AG08395 (cell line): ENCODE measurements at places on chromosomes 7 and 10.

DNA sequence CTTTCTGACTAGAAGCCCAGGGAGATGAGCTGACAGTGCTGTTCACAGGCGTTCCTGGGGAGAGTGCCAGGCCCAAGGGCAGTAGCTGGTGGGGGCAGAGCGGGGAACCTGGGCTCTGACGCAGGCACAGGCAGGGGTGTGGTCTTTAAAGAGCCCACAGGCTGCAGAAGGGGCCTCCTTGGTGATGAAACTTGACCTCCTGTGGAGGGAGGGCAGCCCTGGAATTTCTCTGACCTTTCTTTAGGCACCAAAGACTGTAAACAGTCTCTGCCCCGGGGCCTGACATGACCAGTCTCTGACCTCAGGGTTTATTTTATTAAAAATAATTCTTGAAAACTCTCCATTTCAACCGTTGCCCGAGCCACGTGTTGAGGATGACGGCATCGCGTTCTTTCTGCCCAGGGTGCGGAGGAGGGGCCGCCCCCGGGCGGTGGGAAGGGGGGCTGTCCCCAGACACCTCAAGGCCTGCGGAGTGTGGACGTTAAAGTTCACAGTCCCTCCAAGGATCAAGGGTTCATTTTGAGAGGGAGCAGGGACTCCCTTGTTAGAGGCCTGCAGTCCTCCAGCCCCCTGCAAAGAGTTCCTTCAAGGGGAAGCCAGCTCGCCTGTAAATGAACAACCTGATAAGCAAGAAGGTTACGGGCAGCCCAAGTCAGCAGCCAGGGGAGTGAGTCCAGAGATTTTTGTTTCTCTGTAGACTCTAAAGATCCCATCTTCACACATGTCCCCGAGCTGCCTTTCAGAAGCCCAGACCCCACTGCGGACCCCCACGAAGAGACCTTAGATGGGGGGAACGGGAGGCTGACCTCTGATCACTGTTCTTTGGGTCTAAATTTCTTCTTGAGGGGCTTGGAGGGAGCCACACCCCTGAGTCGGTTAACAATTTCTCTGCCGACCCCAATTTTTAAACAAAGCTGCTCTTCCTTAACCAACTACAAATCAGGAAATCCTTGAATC, 128.9 kb downstream of the VIPR2 start:
- DNase-seq, result no peak

- DNase-seq, result no peak
Measured at GRCh38 chr10:111075577-111076185, 1.1 kb upstream of the ADRA2A start.

- DNase-seq, result no peak
Measured at GRCh38 chr7:418636-419280, 100.9 kb downstream of the PDGFA start.

DNA sequence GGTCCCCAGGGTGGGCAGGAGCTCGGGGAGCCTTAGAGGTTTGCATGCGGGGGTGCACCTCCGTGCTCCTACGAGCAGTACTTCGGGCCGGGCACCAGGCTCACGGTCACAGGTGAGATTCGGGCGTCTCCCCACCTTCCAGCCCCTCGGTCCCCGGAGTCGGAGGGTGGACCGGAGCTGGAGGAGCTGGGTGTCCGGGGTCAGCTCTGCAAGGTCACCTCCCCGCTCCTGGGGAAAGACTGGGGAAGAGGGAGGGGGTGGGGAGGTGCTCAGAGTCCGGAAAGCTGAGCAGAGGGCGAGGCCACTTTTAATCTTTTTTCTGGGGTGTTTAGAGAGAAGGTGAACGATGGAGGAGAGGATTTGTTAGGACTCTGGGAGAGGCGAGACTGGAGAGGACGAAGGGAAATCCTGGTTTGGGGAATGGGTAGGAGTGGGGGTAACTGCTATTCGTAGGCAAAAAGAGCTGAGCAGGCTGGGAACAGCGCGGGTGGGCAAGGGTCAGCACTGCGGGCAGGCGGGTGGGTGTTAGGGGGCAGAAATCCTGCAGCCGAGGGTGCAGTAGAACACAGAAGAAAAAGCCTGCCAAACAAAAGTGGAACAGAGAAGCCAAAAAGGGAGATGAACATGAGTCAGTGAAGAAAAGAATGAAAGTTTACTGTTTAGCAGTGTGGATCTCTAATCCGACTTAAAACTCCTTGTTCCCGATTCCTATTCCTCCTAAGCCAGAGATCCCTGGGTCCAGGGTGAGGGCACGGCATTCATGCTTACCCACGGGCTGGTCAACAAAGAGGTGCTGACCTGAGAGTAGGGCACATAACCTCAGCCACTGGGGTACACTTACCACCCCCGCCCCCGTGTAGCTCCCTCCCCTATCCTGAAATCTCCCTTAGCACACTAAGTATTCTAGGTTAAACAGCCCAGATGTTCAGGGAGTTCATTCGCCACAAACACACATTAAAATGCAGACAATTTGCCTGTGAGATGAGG, 26.9 kb downstream of the PRSS2 start:
- no peak for DNase-seq

DNA sequence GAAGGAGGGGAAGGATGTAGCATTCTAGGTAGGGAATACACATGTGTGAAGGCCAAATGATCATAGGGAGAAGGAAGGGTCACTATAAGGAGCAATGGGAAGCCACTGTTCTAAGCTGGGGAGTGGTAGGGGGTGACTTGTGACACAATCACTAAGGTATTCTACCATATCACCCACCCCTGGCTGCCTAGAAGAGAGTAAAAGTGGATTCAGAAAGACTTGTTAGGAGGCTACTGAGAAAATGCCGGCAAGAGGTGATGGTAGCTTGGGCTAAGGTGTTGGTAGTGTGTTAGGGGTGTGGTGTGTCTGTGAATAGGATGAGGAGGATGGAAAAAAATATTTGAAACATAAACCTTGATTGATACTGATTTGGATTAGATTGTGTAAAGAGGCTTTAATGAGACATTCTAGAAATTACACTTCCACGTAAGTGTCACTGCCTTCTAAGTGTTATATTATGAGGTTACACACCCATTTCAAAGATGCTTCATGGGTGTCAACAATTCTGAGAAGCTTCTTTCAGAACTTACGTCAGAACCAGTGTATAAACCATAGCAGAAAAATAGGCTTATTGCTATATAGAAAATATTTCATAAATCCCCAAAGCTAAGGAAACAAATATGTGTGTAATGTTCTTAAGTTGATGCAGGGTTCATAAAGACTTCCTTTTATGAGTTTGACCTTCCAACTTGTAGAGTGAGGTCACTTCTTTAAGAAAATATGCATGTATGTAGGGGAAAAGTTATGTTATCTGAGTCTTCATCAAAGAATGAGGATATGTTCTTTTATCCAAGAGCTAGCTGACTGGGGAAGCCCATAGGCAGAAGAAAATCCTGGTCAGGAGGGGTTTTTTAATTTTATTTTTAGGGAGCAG, 5.6 kb upstream of the BPGM start:
- no peak for DNase-seq

DNA sequence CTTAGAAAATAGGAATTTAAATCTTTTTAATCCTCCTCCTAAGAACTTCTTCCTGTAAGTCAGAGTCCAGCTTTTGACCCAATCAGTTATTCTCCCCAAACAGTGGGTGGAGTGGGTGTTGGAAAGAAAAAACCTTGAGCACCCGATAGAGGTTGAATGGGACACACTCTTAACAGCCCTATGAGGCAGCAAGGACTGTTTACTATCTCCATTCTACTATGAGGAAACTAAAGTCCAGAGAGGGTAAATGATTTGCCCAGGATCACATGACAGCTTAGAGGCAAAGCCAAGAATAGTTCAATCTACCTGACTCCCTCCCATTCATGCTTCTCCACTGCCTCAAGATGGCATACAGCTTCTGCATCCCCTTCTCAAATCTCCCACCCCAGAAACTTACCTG, 57.6 kb upstream of the SLC35B4 start:
- no peak for DNase-seq

- no peak for DNase-seq
Measured at GRCh38 chr10:71092812-71093401, 119.5 kb upstream of the UNC5B start.

DNA sequence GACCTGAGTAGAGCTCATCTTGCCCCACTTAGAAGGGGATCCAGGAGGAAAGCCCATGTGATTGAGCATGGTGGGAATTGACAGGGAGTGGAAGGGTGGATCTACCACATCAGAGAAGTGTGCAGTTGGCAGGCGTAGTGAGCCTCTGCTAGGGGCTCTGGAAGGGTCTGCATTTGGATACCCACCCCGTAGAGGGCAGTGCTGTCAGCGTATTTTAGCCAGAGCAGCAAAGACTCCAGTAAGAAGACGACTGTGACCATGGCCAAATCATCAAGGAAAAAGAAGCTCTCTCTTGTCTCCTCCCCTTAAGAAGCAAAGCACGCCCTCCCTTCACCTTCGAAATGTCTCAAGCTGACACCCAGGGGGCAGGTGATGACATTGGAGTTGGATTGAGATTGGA, 68.8 kb upstream of the INHBA start:
- DNase-seq, result no peak

- no peak for DNase-seq
Measured at GRCh38 chr10:62692085-62692484, 112.4 kb upstream of the ADO start.

- no peak for DNase-seq
Measured at GRCh38 chr7:42145539-42145938, 91.5 kb downstream of the GLI3 start.

- no peak for DNase-seq
Measured at GRCh38 chr10:14294347-14295059, 36.2 kb downstream of the FRMD4A start.

- no peak for DNase-seq
Measured at GRCh38 chr7:44172803-44173424, 16.3 kb downstream of the GCK start.

DNA sequence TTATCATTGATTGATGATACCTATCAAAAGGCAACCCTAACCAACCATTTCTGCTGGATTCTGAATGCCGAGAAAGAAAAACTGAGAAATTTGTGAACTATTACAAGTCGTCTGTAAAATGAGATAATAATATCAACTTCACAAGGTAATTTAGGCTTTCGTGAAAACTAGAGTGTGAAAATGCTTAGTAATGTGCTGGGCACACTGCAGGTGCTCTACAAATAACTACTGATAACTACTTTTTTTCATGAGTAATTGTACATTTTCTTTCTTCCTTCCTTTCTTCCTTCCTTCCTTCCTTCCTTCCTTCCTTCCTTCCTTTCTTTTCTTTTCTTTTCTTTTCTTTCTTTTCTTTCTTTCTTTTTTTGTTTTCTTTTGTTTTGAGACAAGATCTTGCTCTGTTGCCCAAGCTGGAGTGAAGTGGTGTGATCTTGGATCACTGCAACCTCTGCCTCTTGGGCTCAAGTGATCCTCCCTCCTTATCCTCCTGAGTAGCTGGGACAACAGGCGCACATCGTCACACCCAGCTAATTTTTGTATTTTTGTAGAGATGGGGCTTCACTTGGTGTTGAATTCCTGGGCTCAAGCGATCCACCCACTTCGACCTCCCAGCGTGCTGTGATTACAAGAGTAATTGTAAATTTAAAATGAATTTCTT, 42.9 kb downstream of the BMPR1A start:
- no peak for DNase-seq

GRCh38 chr7:143463556-143463955, 14.1 kb upstream of the TAS2R41 start:
- no peak for DNase-seq

DNA sequence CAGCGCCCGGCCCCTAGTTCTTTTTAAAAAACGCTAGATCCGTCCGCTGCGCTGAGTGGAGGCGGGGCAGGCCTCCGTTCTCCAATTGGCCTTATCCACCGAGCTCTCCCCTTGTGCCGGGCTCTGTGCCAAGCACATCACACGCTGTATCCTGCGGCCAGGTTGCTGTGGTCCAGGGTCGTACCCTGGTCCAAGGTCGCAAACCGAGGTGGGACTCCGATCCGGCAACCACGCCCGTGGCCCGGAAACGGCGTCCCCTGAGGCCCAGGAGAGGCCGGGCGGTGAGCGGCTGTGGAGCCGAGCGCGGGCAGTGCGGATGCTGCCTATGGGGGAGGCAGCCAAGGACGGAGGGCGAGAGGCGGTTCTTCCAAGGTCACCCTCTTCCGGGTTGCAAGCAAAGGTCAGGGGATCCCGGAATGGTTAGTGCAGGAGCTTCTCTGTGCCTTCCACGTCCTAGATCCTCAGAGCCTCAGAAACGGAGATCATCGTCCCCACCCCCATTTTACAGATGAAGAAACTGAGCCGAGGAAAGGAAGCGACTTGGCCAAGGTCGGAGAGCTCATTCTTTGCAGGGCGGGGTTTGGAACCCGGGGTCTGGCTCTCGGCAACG, 72.4 kb upstream of the LRRC4 start:
- DNase-seq, result peak; percentile 37

- no peak for DNase-seq
Measured at GRCh38 chr7:2651847-2652735, 20.3 kb downstream of the TTYH3 start.

DNA sequence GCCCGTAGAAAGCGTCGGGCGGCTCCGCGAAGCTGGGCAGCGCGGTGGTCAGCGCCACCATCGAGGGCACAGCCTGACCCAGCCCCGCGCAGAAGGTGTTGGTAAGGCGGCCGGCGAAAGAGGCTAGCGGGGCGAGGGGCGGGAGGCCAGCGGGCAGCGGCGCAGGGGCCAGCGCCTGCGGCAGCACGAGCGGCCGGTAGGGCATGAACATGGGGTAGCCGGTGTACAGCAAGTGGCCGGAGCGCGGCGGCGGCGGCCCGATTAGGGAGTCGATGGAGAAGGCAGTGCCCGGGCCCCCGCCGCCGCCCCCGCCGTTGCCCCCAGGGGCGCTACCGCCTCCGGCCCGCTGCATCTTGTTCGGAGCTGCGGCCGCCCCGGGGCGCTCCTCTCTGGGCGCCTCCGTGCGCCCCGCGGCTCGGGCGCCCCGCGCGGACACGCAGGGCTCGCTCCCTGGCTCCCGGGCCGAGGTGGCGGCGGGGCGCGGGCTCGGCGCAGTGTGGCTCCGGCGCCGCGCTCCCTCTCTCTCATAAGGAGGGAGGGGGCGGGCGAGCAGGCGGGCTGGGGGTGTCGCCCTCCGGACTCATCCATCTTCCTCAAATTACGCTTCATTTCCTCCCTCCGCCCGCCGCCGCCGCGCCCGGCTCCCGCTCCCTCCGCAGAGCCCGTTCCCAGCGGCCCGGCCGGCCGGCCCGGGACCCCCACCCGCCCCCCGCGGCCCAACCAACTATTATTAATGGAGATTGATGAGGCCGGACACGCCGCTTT, at the start of gene GBX1:
GBX1 (minus strand) TSS at position 498 of the 765 bp plus-strand sequence; CDS start at position 352, 146 bp downstream.
- no peak for DNase-seq

DNA sequence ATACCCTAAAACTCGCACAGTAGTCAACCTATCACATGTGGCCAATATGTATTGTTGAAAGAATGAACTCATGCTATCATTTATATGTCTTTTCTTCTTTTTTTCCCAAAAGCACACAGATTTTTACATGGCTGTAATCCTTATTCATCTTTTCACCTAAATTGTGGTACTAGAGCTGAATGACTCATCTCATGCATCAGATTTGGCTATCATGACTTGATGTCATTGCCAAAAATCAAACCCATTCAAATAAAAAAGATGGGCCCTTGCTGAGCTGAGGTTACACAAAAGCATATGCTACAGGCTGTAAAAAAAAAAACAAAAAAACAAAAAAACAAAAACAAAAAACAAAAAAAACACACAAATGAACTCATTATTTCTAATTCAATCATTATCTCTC, 3.3 kb upstream of the LMOD2 start:
- DNase-seq, result no peak
